ENCODE measurements at places on chromosomes 3 and 15.

DNA sequence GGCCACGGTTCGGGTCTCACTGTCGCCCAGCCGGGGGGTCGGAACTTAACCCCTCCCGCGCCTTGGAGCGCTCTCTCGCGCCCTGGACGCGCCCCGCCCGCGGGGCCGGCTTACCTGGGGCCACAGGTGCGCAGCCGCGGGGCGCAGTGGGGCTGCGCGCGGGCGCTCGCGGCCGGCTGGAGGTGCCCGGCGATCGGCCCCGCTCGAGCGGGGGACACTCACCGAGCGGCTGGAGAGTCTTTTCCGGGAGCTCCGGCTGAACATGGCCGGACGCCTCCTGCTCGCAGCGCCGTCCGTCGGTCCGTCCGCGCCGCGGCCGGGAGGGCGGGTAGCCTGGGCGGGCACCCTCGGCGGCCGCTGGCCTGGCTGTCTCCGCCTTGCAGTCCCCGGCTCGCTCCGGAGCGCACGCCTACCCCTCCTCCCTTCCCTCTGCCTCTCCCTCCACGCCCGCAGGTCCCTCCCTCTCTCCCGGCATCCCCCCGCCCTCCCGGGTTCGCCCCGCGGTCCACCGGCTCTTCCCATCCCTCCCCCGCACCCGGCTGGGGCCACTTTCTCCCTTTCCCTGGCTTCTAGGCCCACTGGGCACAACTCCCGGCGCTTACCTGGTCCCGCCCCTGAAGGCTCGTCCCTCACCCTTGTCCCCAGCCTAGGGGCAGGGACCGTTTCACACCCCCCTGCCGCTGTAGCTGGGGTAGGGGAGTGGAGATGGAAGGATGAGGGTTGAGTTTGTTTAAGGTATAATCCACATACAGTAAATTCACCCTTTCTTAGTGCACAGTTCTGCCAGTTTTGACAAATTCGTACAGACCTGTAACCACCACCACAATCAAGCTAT is 220.1 kb upstream of the PRICKLE2 start:
- DNase-seq = no peak

DNA sequence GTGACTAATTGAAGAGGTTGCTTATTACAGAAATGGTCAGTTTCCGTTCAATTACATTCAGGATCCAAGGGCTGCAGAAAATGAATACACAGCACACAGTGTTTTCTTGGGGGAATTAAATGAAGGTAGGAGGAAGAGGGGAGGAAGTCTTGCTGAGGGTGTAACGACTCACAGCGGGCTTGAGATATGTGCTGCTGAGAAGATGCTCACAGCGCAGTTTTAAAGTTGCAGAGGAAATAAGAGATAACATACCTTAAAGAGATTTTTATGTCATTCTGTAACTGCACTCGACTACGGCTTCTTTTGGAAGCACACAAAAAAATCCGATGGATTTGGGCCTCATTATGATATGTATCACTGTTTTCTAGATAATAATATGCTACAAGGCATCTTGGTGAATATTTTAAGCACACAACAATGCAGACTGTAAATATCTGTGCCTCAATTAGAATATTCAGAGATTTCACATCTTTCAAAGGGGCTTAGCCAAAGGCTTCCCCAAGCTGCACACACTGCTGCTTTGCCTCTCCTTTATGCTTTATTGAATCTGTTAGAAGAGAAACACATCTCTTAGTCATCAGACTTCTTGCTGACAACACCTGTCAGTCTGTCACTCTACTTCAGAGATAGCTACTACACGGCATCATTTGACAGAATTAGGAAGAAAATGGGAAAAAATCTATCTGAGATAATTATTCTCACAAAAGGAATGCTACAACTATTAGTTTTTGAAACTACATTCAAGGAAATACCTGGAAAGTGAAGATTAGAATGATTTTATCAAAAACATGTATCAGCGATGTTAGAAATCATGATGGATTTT is 773.2 kb downstream of the OTOL1 start:
- no peak for DNase-seq

DNA sequence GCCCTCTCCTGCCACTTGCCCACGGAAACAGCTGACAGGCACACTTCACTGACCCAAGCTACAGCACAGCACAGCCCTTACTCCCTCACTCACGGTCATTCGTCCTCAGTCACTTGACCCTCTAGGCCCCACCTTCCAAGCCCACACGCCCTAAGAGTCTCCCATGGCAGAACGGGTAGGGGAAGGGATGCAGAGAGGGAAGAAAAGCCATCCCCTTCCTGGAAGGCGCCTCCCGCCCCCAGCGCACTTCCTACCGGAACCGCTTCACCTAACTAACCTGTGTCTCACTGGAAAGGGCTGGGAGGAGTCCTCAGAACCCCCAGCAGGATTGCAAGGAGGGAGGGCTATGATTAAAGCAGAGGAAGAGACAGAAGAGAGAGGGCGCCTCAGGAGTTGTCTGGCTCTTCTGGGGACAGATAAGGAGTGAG is 22.9 kb downstream of the EPHB3 start:
- DNase-seq = no peak

DNA sequence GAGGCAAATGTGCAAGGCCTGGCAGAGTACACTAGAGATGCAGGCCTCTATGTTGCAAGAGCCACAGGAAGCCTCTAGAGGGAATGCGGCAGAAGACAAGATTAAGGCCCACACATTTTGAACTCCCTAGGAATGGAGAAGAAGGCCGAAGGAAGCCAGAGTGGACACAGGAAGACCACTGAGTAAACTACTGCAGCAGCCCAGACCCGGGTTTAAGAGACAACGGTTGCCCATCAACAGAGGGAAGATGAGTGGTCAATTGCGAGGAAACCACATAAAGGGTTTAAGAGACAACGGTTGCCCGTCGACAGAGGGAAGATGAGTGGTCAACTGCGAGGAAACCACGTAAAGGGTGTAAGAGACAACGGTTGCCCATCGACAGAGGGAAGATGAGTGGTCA is 14.6 kb downstream of the CHSY1 start:
- DNase-seq = no peak

DNA sequence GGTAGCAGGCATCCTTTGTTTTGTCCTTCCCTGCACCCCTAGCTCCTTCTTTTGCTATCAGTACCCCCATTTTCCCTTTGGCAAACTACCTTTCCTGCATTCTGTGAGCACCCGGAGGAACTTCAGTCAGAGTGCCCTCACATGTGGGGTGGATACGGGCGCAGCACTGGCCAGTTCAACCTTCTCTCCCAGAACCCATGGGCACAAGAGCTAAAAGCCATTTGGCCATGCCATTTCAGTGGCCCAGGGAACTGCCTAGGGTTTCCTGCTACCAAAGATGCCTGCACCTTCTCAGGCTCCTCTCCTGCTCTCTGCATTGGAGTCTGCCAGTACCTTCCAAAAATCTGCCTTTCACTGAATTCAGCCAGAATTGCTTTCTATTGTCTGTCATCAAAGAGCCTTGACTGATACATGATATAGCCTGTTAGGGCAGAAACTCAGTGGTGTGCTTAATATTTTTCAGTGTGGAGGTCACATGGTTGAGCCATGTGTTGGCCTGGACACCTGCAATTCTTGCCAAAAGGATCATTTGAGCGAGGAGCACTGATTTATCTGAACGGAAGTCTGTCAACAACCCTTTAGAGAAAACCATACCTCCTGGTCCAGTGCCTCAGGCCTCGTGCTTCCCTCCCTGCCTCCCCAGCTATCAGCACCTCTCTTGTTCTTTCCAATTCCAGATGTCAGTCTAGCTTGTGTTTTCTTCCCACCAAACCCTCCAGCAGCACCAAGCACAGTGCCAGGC is 27.0 kb upstream of the HHATL start:
- no peak for DNase-seq

DNA sequence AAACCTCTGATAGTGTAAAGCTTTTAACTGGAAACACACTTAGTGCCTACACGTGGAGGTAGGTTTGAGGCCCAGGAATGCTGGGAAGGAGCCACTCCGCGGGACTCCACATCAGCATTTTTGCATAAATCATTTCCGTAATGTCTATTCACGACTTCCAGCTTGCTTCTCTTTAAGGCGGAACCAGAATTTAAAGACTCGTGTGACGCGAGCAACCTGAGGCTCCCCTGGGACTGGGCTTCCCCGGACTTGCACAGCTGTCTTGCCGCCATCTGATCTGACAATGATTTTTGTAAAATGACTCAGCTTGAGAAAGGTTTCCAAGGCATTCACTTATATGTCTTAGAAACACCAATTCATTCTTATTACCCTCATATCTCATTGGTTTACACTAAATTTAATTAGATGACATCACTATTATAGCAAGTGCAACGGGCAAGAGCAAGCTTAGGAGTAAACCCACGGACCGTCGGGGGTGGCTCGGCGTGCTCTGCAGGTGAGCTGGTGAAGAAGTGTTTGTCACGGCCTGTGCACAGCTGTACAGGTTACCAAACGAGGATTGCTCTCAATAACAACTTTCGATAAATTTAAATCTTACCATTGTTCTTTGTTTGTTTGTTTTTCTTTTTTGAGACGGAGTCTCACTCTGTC is 95.2 kb downstream of the CHSY1 start:
- no peak for DNase-seq

DNA sequence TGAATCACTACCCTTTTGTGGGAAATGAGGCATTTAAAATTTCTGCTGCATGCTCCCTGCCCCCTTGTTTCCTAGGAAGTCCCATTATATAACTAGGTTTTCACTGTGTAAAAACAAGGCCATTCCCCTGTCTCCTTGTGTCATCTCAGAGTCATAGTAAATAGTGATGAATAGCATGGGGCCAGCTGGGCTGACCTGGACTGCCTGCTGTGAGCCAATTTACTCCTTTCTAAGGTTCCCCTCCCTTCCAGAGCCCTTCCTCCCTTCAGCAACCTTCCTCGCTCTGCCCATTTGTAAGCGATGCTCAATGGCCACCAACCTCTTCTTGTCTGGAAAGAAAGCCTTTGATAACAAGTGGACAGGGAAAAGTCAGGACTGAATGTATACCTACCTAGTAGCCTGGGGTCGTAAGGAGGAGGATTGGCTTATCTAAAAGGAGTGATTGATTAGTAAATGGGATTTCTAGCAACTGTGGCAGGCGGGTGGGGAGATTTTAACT is 11.7 kb downstream of the ITGA11 start:
- no peak for DNase-seq

- no peak for DNase-seq
Measured at GRCh38 chr3:67846166-67846565, 191.8 kb upstream of the SUCLG2 start.

Data from CD4-positive, alpha-beta T cell treated with Interferon alpha-2 for 1 hour (primary cell).